ENCODE measurements at places on chromosomes 11 and 22. TPM values are rescaled to one million over a fixed set of nuclear protein-coding genes. Genes with fewer than 3 reads are reported as not detected.
A peak's percentile ranks its signal among the peaks of the same experiment; 100 is the strongest.

The KIAA1671 gene
- 49.4 TPM for total RNA-seq

The BARX2 gene
- 45.2 TPM for total RNA-seq

- no peaks in the 10 kb centered on the region for H3K4me1 ChIP-seq
- no peak overlapping the region for H3K4me3 ChIP-seq
- no peak for DNase-seq
- peaks cover 13% of the 10 kb centered on the region for H3K27me3 ChIP-seq
- no peak overlapping the region for H3K27ac ChIP-seq
- no peaks in the 10 kb centered on the region for H3K36me3 ChIP-seq
Observed at GRCh38 chr11:31792036-31792435, 19.1 kb downstream of the PAX6 start.

GRCh38 chr11:6474806-6475500 is 1.2 kb upstream of the TRIM3 start:
- H3K27ac ChIP-seq = peak overlapping the region; percentile 91
- no peaks in the 10 kb centered on the region for H3K27me3 ChIP-seq
- H3K4me1 ChIP-seq = peaks cover 16% of the 10 kb centered on the region
- no peak for DNase-seq
